ENCODE measurements at places on chromosomes 6 and 20.
A peak's percentile ranks its signal among the peaks of the same experiment; 100 is the strongest.

- no peak for DNase-seq
Measured at GRCh38 chr20:20814685-20815084, 102.2 kb upstream of the RALGAPA2 start.

GRCh38 chr20:33490934-33491656, 1.2 kb downstream of the CBFA2T2 start:
- no peak for DNase-seq

- no peak for DNase-seq
Measured at GRCh38 chr6:102387326-102388033, 994.0 kb downstream of the GRIK2 start.

DNA sequence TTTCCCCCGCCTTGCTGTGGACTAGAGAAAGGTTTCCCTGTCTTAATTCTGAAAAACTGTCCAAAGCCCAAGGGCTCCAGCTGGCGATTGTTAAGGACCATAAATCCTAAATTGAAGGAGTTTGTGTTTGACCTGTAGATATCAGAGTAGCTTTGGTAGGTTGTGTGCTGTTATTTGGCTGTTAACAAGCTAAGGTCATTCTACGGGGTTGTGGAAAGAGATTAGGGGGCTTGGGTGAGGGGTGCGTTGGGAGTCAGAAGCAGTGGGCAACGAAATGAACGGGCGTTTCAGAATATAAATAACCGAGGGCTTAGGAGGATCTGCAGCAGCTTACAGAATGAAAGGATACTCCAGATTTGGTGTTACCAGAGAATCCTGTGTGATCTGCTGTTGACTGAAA, 32.6 kb upstream of the BTN3A2 start:
- DNase-seq, result no peak

GRCh38 chr6:37125774-37126492, 44.0 kb upstream of the PIM1 start:
- peak; percentile 25 for DNase-seq

- no peak for DNase-seq
Measured at GRCh38 chr20:59178983-59179595, 15.5 kb downstream of the ZNF831 start.

- no peak for DNase-seq
Measured at GRCh38 chr6:79554305-79554704, 17.1 kb upstream of the LCA5 start.

GRCh38 chr6:35432291-35432690, 19.8 kb upstream of the FANCE start:
- DNase-seq, result no peak

GRCh38 chr6:9627916-9628315, 787.0 kb downstream of the TFAP2A start:
- DNase-seq, result no peak

DNA sequence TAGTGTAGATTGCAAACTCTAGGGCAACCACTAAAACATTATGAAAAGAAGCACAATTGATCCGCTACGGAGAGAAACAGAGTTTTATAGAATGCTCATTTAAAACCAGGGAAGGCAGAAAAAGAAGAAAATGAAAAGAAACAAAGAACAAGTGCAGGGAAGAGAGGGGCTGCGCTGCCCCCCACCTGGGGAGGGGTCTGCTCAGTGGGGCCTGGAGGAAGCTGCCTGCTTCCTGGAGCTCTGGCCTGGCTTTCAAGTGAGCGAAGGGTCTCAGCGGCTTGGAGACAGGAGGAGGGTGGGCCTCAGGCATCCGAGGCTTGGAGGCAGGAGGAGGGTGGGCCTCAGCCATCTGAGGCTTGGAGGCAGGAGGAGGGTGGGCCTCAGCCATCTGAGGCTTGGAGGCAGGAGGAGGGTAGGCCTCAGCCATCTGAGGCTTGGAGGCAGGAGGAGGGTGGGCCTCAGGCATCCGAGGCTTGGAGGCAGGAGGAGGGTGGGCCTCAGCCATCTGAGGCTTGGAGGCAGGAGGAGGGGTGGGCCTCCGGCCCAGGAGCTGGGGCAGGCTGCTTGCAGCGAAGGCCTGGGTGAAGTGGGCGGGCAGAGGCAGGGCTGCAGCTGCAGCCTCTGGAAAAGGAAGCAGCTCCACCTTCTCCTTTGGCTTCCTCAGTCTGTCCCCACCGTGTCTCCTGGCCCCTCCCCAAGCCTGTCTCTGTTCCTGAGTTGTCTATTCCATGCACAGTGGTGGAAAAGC, 406.3 kb downstream of the TAF4 start:
- DNase-seq, result no peak

DNA sequence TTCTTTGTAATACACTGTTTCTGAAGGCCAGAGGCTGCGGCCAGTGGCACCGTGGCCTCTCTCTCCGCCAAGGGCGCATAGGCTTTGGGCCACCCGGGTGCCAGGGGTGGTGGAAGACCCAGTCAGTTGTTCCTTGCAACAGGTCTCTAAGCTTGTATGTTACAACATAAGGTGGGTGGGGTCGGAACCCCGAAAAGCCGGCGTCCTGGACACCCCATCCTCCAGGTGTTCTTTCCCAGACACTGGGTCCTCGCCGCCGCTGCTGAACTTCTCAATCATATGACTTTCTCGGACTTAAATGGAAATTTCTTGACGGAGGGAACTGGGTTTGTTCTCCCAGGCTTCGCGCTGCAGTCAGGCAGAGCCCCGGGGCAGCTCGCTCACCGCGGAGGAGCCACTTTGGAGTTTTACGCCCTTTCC, 983 bp upstream of the KCNQ5 start:
- no peak for DNase-seq

GRCh38 chr20:17430125-17430950, 100.8 kb downstream of the BFSP1 start:
- DNase-seq, result no peak

GRCh38 chr20:63280929-63281545, 8.4 kb downstream of the ARFGAP1 start:
- no peak for DNase-seq

DNA sequence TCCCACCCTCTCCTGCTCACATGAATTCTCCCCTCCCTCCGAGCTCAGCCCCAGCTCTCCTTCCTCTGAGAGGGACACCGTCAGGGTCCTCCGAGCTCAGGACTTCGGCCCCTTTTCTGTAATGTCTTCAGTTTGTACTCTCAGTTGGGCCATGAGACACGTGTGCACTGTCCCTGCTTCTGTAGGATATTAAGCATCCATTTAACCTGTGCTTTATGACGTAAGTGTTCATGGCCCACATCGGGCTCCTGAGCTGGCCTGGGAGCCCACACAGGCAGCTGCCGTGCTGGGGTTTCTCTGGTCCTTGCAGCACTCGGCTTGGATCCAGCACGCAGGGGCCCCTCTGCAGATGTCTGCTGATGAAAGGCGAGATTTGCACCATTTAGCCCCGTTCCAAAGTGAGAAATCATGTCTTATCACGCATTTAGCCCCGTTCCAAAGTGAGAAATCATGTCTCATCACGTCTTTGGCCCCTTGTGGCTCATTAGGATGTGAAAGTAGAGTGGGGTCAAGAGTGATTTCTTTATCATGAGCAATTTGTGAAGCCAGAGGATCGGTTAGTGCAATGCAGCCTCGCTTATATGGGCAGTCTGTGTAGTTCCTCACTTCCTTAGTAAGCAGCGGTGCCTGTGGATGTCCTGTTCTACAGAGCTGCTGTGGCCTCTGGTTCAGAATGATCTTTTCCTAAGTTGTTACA, 25.3 kb downstream of the DUSP22 start:
- no peak for DNase-seq

DNA sequence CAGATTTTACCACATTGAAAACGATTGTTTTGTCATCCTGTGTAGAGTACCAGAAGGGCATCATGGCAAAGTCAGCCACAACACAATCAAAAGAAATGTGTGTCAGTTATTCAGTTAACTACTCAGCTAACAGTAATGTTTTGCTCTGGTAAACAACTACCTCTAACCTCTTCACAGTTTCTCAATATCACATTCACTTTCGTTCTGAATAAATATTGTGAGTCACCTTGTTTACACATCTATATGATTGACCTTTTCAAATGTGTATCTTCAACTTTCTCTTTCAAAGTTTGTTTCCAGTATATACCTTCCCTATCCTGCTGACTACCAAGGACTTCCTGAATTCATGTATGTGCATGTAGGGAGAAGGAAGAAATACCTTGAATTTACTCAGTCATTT, 216.6 kb upstream of the UFL1 start:
- no peak for DNase-seq

GRCh38 chr6:108671175-108671574, 110.5 kb downstream of the FOXO3 start:
- no peak for DNase-seq

GRCh38 chr6:32941214-32941768, 463 bp upstream of the HLA-DMB start:
- no peak for DNase-seq

DNA sequence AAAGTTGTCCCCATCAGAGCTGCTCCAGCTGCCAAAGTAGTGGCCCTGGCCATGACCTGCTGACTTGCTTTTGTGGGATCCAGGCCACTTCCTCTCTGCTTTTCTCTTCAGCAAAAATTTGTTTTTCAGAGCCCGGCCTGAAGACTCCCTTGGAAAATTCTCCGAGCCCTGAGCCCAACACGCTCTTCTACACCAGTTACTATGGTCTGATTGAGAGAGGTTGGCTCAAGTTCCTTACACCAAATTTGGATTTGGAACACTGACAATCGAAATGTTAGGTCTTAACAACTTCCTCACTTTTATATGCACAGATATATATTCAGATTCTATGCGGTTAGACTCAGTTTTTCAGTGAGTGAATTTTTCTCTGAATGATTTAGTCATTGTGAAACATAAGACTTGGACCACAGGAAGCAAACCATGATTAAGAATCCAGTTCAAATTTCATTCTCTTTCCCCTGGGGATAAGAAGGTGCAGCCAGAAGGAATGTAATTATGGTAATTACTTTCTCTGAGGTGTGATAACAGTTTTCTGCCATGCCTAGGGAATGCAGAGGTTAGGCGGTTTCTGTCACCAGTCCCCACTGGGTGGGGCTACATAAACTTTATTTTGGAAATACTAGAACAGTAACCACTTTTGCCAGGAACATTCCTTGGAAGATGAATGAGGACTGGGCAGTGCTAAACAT, 365.2 kb downstream of the SYNE1 start:
- peak; percentile 33 for DNase-seq

DNA sequence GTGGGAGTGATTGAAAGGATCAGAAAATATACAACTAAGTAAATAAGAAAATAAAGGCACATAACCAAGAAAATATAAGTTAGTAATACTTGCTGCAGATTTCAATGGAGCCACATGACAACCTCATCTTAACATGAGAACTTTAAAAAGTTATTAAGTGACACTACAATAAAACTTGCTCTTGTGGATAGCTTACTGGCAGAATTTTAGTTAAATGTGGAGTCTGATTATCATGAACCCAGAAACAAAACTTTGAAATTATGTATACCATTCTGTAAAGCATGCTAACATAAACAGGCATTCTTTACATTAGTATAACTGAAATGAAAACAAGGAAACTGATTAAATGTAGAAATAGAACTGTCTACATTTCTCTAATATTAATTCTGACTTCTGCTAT, 220.9 kb downstream of the RFPL4B start:
- DNase-seq, result no peak

- DNase-seq, result no peak
Measured at GRCh38 chr6:51477711-51478311, 609.6 kb downstream of the PKHD1 start.

- DNase-seq, result peak; percentile 40
Measured at GRCh38 chr6:82818727-82819126, 246.9 kb downstream of the UBE3D start.

DNA sequence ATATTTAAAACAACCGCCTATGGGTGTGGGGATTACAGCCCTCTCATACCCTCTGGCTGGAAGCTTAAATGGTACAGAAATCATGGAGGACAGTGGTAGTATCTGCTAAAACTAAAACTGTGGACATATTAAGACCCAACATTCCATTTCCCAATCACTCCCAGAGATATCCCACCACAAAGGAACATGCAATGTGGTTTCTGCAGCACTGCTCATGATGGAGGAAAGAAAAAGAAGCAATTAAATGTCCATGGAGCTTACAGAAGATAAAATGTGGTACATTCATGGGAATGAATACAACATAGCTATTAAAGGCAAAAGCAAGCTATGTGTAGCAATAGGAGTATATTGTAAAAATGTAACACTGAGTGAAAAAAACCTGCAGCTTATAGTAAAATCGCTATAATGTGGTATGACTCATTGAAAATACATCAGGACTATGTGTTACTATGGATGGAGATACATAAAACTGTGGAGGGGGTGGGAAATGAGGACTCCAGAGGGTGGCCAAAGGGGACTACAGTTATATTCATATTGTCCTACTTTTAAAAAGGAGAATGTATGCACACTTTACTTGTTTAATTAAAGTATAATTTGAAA, 22.9 kb upstream of the NNAT start:
- DNase-seq, result peak; percentile 88

DNA sequence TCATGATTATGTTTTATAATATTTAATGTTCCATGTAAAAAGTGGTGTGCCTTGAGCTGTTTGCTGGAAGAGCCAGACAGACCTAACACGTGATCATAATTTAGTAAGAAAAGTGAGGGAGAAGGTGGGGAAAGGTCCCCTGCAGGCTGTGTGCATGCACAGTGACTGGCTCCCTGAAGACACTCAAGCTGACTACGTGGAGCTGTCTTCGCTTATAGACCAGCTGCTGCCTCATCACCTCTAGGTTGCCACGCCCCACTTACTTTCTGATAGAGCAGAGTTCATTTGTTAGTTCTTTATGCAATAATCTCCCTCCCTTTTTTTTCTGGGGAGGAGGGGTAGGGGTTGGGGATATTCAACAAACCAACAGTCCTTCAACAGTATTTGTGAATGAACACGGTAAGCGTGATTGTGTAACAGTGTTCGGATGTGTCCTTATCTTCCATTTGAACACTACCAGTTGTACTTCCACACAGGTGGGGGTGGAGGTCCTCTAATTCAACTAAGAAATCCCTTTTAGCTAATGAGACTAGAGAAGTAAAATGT, 157.3 kb downstream of the BACH2 start:
- DNase-seq, result no peak

GRCh38 chr6:53436526-53437303, 88.0 kb upstream of the ELOVL5 start:
- peak; percentile 88 for DNase-seq

GRCh38 chr20:37274851-37275524, 13.4 kb upstream of the GHRH start:
- DNase-seq, result no peak

DNA sequence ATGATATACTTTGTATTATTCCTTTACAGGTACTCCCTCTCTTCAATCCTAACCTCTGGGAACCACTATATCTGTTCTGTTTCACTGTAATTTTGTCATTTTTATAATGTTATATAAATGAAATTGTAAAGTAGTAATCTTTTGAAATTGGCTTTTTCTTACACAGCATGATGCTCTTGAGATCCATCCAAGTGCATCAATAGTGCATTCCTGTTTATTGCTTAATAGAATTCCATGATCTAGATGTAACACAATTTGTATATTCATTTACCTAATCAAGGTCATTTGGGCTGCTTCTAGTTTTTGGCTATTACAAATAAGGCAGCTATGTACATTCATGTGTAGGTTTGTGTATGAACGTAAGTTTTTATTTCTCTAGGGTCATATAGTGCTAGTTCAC, 174.6 kb downstream of the KHDC1L start:
- peak; percentile 42 for DNase-seq

- DNase-seq, result no peak
Measured at GRCh38 chr6:157335829-157336228, 12.5 kb upstream of the TMEM242 start.

Data from amniotic epithelial cell (primary cell).